ENCODE measurements at places on chromosomes 3 and 15.

GRCh38 chr15:33131552-33132232 is 62.8 kb downstream of the FMN1 start:
- no peak for DNase-seq

- DNase-seq = no peak
These were observed 23.4 kb downstream of the CHRNA7 start for GRCh38 chr15:32053719-32054118.

- DNase-seq = no peak
These were observed 371.3 kb downstream of the EPHB1 start for GRCh38 chr3:135166266-135166825.

DNA sequence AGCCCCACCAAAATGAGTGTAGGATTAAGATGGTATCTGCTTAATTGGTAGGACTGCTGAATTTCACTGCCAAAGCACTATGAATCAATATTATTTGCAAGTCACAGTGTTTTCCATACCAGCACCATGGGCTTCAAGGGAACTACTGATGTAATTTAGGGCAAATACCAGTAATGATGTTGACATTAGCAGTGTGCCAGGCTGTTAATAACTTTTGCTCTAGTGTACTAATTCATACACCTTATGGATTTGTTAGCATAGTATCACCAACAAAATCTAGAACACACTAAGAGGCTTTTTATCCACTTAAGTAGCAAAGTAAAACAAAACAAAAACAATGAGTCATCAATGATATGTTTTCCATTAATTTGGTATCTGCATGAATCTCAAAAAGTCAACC is 888.2 kb downstream of the CADM2 start:
- DNase-seq = no peak

DNA sequence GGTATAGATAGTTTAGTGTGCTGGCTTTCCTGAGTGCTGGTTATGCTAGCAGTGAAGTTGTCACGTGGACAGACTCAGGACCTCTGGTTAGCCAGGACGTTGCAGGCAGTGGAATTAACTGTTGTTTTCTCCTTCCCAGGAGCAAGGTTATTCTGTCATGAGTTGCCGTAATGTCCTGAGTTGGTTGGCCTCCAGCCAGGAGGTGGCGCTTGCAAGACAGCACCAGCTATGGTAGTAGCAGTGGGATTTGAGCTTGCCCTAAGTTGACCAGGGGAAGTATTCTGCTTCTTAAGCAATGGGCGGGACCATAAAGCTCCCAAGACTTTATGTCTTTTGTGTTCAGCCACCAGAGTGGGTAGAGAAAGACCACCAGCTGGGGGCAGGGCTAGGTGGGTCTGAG is 240.7 kb upstream of the DNAJC19 start:
- no peak for DNase-seq

GRCh38 chr3:5429517-5429890 is 242.0 kb downstream of the EDEM1 start:
- no peak for DNase-seq

- DNase-seq = no peak
These were observed 805.4 kb upstream of the ALCAM start for GRCh38 chr3:104561324-104561723.

- DNase-seq = no peak
These were observed 201.3 kb downstream of the XXYLT1 start for GRCh38 chr3:195069501-195070251.

GRCh38 chr3:98095882-98096281 is 8.9 kb downstream of the OR5AC2 start:
- no peak for DNase-seq

DNA sequence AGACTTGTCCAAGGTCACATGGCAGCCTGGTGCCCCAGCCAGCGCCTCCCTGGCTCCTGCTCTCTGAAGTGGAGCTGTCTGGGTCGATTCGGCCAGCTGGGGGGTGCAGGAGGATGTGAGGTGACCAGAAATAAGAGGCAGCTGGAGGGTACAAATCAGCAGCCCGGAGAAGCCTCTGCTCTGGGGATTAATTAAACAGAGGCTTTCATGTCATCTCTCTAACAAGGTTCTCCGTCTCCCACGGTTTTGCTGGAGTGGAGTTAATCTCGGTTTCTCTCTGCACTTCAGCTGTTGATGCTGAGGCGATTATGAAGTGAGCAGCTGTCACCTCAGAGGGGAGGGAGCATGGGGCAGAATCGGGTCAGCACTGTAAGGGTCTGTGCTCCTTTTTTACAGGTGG is 236.8 kb downstream of the TLE3 start:
- DNase-seq = no peak

DNA sequence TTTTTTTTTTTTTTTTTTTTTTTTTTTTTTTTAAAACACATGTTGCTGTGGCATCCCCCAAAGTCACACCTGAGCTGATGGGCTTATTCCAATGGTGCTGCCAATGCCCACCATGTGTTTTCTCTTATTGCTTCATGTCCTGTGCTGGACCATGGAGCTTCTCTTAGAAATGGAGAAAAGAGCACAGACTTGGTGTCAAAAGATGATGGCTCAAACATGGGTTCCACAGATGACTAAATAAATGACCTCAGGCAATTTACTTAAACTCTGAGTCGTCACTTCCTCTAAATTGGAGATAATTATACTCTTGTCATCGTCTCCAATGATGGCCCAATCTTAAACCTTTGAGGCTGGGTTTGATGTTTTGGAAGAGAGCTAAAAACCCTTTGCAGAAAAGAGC is 28.1 kb downstream of the CHST2 start:
- no peak for DNase-seq

- no peak for DNase-seq
These were observed 533.3 kb downstream of the FGF12 start for GRCh38 chr3:192194085-192194484.

GRCh38 chr3:64559588-64559987 is 128.2 kb downstream of the ADAMTS9 start:
- no peak for DNase-seq

DNA sequence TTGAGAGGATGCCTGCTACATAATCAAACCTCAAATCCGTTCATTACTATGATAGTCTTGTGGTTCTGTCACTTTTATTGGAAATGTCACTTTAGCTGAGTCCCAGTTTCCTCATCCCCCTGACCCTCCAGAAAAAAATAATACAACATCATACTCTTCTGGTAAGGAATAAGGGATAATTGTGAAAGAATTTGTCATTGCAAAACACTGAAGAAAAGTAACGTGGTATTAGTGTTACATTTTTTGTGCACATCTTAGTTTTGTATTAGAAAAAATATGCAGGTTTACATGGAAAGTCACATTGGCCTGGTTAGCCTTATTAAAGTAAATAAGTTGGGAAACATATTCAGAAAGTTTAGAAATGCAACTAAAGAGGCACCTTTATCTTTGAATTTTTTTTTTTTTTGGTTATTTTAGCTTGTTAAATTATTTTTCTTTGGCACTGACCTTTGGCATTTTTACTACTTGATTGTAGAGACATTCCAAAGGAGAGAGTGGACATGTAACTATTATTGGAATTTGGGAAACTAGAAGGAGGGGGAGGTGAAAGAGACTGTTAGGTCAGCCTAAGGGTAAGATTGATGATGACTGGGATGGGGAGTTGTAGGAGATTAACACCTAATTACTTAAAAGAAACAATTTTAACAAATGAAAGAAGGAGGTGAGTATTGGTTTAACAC is 462.2 kb upstream of the RARB start:
- no peak for DNase-seq

DNA sequence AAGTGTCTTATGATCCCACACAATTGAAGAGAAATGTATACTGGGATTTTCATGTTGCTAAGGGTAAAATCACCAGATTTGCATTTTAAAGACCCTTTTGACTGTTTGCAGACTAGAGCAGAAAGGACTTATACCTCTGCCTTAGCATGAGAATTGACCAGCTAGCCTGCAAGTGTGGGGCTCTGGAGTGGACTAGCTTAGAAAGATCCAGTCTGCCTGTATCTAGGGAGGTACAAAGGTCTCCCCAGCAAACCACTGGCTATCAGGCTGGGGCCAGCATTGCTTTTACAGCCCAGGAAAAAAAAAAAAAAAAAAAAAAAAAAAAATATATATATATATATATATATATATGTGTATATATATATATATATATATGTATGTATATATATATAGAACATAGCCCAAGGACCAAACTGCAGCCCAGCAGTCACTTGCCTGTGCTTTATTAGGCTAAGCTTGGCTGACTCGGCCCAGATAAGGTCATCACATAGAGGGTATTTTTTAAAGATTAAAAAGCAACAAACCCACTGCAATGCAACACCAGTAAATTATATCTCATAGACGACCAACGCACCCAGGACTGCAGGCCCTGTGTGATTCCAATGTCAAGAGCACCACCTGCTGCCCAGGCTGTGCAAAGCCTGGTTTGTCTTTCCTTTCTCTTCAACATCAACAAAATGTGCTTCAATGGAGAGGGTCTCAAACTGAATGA is 63.7 kb downstream of the DCLK3 start:
- no peak for DNase-seq

DNA sequence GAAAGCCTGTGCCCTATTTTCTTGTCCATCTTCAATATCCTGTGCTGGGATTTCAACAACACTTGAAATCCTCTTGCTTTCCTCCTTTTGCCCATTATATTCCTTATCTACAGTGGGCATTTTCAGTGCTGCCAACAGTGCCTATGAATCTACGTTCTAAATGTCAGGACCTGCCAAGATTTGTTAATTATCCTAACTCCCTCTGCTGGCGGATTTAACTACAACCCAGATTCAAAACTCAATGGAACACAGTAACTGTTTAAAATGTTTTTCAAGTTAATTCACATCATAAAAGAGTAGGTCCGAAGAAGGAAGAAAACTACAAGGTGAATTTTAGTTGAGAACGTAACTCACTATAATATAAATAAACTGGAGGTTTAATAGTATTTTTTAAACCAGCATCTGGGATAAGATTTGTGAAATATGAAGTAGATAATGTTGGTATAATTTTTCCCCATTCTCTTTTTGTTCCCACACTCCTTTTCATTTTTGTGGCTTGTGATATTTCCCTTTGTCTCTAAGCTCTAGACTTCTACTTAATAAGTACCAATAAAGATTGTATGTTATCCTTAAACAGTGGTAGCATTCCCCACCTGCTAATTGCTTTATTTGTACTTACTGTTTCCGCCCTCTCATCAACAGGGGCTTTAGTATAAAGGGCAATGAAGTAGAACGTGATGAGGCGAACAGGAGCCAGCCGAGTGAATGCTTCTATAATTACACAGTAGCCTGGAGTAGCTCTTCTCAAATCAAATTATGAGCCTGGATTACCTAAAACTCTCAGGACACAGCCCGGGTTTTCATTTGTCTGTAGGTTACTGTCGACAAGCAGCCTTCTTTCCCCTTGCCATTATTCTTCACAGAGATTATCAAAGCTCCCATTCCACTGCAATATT is 302.5 kb upstream of the ATP11B start:
- no peak for DNase-seq

- no peak for DNase-seq
These were observed 23.5 kb downstream of the RUVBL1 start for GRCh38 chr3:128100161-128100560.
